Uterus (tissue), 4 donors: ENCODE measurements at places on chromosomes 7 and 10.

GRCh38 chr7:37352974-37353948 is 95.4 kb downstream of the ELMO1 start:
- H3K27me3 ChIP-seq = no peaks in the 10 kb centered on the region
- H3K4me3 ChIP-seq = no peak overlapping the region
- no peaks in the 10 kb centered on the region for H3K4me1 ChIP-seq

DNA sequence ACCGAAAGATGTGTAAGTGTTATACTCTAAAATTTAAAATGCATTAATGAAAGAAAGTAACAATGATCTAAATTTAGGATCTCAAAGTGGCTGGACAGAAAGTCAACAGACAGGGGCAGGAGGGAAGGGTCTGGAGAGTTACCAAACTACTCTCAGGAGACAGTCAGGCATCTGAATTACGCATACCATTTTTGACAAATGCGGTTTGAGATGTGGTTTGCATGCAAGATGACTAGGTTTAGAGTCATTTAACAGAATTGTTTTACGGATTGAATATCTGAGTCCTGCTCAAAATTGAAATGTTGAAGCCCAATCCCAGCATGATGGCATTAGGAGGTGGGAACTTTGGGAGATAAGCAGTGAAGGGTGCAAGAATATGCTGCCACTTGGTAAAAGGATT is 314.1 kb downstream of the WDR11 start:
- DNase-seq = no peak
- H3K4me3 ChIP-seq = no peak overlapping the region
- H3K36me3 ChIP-seq = no peaks in the 10 kb centered on the region
- H3K4me1 ChIP-seq = no peaks in the 10 kb centered on the region
- H3K27ac ChIP-seq = no peak overlapping the region

- DNase-seq = no peak
- no peaks in the 10 kb centered on the region for H3K27me3 ChIP-seq
- H3K27ac ChIP-seq = no peak overlapping the region
- H3K4me1 ChIP-seq = no peaks in the 10 kb centered on the region
- H3K4me3 ChIP-seq = no peak overlapping the region
Measured at GRCh38 chr7:22230238-22230637, 126.7 kb downstream of the RAPGEF5 start.

GRCh38 chr7:115066050-115066449 is 144.2 kb downstream of the MDFIC start:
- no peaks in the 10 kb centered on the region for H3K27me3 ChIP-seq
- H3K4me1 ChIP-seq = no peaks in the 10 kb centered on the region
- H3K4me3 ChIP-seq = no peak overlapping the region
- DNase-seq = no peak
- no peaks in the 10 kb centered on the region for H3K36me3 ChIP-seq

- H3K27me3 ChIP-seq = no peaks in the 10 kb centered on the region
- no peak overlapping the region for H3K4me3 ChIP-seq
Measured at GRCh38 chr7:49927631-49928030, 154.2 kb downstream of the VWC2 start.
